ENCODE measurements at places on chromosomes 6 and 20.

DNA sequence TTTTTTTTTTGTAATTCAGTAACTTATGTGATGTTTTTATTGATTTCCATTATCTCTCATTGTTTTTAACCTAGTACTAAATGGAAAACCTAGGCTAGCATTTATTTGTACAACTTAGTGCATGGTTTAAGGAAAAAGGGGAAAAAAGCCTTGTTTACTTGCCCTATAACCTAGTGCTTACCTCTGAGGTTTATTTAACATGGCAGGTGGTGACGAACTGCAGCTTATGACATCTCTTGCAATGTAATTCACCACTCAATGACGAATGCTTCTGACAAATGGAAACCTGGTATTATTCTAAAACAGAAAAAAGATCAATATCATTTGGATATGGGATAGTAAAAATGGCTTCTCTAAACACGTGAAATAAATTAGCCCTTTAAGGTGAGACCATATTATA lies 618.6 kb upstream of the FLRT3 start:
- DNase-seq: no peak

GRCh38 chr6:45447716-45448115 lies 70.0 kb upstream of the SUPT3H start:
- DNase-seq: no peak

GRCh38 chr20:50464026-50464724 lies 46.0 kb upstream of the PTPN1 start:
- DNase-seq: peak; percentile 51

DNA sequence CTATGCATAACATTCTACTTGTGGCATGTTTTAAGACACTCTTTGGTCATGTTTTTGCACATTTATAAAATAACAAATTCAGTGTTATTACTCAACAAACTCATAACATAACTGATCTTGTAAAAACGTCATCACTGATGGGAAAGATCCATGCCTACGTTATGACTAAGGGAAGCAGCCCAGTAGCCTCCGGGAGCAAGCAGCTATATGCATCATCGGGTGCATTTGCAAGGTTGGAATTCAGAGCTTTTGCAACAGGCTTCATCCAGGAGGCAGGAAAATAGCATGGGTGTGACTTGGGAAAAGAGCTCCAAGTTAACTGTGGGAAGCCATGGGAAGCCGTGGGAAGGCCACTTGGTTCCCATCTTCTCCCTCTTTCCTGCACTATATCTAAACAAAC lies 271.6 kb upstream of the SGK1 start:
- no peak for DNase-seq

DNA sequence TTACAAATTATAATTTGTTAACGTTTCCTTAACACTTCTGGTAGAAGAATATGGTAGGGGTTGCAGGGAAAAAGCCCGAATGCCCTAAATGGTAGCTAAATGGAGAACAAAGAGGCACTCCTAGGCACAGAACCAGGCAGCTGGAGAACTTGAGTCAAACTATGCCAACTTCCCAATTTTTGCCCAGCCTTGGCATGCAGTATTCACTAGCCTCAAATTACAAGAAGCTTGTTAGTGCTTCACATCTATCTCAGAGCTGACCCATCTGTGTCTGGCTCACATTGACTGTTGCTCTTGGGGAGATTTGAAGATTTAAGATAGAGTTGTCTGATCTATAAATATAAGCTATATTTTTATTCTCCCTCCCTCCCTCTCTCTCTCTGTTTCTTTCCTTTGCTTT lies 19.4 kb upstream of the LRFN2 start:
- DNase-seq: no peak

Data from small intestine (tissue), 16 donors.